ENCODE measurements at places on chromosomes 4 and X.

- DNase-seq: no peak
These were observed 218.9 kb upstream of the GALNTL6 start for GRCh38 chr4:171594293-171594692.

DNA sequence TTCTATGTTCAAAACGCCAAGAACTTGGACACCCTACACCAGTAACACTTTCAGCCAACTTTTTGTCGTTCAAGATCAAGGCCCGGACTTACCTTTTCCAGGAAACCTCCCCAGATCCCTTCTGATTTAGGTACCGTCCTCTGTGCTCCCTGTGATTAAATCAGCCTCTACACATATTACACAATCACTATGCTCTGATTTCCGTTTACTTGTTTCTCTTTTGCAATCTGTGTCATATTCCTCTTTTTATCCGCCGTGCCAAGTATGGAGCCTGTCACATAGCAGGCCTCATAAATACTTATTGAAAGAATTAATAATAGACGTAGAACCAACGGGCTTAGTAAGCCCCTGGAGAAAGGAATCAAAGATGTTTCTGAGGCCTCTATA, 722 bp upstream of the TMEM33 start:
- no peak for DNase-seq

- DNase-seq: no peak
These were observed 82.1 kb upstream of the NKX1-1 start for GRCh38 chr4:1488357-1488756.

GRCh38 chr4:80201252-80202151, 4.2 kb downstream of the PRDM8 start:
- DNase-seq: peak; percentile 64

DNA sequence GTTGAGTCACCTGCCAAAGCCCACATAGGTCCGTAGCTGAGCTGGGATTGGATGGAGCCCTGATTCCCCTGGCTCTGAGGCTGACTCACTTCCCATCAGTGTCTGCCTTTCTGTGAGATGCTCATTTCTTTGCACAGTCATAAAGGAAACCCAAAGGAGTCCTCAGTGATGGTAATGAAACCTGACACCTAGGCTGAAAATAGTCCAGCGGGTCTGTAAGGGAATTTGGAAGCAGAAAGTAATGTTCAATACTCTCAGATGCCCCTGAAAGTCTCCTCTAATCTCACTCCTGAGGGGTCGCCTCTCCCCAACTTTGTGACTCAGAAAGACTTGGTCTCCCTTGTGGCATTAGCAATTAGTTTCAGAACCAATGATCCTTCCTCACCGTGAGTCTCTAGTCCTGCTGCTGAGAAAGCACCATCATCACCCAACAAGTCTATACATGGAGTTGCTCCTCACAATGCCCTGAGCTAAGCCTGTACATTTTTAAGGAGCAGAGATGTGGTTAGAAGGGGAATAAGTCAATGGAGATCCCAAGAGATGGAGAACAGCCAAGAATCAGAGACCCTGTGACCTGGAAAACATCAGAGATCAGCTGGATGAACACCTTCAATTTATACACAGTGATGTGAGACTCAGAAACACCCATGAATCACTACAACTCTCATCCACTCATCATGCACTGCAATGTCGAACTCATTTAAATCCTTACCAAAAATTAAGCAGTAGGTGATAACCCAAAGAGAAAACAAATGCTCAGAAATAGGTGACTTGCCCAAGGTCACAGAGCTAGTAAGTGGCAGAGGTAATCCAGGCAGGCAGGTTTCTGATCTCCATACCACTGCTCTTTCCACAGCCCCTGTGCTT, 219.0 kb upstream of the CPEB2 start:
- DNase-seq: no peak

GRCh38 chr4:139242511-139243051, 37.4 kb downstream of the MGARP start:
- no peak for DNase-seq

GRCh38 chrX:43666311-43666912, 10.3 kb downstream of the MAOA start:
- no peak for DNase-seq

DNA sequence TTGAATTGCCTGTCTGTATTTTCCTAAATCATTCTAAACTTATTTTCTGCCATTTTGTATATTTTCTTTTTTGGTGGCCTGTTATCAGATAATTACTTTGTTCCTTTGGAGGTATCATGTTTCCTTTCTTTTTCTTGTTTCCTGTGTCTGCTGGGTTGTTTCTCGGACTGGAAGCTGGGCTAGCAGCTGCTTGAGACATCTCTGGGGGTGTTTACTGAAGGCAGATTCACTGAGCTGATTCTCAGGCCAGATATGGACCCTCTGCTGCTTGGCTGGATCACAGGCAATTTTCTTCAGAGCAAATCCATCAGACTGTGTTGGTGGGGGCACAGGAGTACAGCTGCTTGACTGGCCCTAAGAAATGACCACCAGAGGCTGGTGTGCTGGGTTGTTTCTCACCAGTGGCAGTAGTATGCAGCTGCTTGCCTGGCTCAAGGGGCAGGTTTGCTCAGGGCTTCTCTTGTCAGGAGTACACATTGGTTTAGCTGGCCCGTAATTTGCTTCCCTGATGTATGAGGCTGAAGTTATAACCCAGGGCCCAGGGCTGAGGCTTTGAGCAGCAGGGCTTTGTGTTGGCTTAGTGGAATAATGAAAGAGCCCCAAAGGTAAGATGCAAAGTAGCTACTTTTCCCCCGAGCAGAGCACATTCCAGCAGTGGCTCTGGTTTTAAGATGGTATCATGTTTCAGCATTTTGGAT, 680.6 kb downstream of the TECRL start:
- DNase-seq: no peak

DNA sequence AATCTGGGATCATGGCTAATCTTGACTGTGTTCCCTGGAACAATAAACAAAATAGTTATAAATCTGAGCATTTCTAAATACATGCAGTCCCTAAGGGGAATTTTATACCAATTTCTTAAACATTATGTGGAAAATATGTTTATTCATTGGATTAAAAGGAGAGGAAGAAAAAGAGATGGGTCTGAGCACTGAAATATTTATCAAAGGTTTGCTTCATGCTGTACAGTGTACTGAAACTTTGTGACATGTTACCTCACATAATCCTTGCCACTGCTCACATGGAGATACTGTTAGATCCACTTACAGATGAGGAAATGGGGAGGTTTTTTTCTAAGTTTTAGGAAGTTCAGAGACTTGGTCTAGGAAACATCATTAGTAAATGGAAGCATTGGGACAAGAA, 443.6 kb downstream of the SPRY1 start:
- DNase-seq: no peak

- DNase-seq: no peak
These were observed 321.7 kb downstream of the PPP1R2C start for GRCh38 chrX:42456176-42456700.

- DNase-seq: no peak
These were observed 12.3 kb downstream of the UGDH start for GRCh38 chr4:39514888-39515401.

GRCh38 chr4:113659127-113659526, 102.4 kb downstream of the CAMK2D start:
- DNase-seq: no peak

DNA sequence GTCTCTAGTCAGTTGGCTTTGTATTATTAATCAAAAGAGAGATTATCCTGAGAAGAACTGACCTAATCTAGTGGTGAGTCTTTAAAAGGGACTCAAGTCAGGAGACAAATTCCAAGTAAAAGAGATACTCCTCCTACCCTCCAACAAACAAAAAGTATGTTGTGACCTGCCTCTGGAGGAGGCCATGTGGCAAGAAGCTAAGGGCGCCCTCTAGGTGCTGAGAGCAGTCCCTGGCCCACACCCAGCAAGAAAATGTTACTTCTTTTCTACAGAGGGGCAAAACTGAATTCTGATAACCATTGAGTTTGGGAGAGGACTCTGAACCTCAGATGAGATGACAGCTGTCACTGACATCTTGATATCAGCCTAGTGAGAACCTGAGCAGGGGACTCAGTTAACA, 953.6 kb upstream of the AGA start:
- no peak for DNase-seq

- no peak for DNase-seq
These were observed 789 bp downstream of the ARHGAP10 start for GRCh38 chr4:147732518-147733235.

GRCh38 chrX:141176586-141177451, at the start of gene LDOC1:
TSS of gene LDOC1 (minus strand) at chrX:141177129. CDS start at chrX:141177021, 108 bp downstream.
- peak; percentile 23 for DNase-seq

GRCh38 chrX:130125091-130125874, 15.0 kb upstream of the ELF4 start:
- DNase-seq: no peak

DNA sequence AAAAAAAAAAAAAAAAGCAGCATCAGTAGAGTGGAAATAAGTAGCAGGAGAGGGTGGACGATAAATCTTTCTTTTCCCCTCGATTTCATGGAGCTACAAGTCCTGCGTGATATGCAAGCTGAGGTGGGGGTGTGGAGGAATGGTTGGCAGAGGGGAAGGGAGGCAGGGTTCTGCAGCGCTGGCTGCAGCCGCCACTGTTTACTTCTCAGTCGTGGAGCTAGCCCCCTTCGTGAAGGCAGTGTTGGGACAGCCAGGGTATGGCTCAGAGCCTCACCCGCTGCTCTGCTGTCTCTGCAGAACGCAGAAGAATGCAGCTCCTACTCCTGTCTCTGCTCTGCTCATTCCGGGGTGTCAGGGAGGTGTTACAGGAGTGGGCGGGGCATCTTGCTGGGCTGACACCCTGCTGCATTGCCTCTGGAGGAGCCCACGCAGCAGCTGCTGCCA, 140.6 kb downstream of the GPM6A start:
- no peak for DNase-seq

GRCh38 chrX:115392871-115393270, 103.4 kb downstream of the LUZP4 start:
- DNase-seq: no peak

DNA sequence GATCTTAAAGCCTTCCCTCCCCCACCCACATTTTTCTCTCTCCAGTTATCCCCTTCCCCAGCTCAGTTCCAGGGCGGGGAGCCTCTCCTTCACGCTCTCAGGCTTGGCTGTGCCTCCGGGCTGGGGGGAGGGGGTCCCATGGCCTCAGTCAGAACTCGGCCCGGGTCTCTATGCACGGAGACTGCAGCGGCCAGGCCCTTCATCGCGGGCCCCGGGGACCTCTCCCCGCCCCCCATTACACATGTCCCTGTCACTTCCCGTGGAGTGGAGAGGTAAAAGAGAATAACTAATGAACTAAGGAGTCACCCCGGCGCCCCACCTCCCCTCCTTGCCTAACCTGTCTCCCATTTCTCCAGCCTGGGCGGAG, 838 bp upstream of the PRICKLE3 start:
- no peak for DNase-seq

- no peak for DNase-seq
These were observed 83.1 kb downstream of the SORBS2 start for GRCh38 chr4:185728893-185729292.

- DNase-seq: no peak
These were observed 86.5 kb downstream of the GLRA3 start for GRCh38 chr4:174742561-174742960.

DNA sequence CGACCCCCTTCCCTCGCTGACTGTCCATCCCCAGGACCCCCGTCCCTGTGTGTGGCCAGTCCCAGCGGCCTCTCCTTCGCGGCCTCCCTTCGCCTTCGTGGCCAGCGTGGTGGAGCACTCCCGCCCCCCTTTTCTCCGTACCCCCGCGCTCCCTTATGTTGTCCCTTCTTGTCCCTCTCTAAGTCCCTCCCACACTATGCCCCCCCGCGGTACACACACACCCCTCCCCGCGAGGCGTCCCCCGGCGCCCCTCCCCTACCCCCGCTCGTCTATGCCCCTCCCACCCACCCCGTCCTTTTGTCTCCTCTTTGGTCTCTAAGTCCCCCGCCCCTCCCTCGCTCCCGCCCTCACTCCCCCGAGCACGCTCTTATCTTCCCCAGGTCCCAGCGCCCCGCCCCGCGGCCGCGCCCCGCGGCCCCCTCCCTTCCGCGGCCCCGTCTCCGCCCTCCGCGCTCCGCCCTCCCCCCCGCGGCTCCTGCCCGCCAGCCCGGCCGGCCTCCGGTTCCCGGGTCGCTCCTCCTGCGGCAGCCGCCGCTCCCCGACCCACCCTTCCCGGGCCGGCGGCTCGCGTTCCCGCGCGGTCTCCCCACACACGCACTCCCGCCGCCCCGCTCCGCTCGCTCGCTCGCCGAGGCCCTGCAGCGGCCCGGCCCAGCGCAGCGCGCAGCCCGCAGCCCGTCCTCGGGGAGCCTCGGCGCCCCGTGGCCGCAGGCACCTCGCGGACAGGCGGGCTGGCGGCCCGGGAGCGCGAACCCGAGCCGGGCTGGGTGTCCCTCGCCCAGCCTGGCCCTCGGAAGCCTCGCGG, 26.3 kb downstream of the UTP14A start:
- peak; percentile 63 for DNase-seq

DNA sequence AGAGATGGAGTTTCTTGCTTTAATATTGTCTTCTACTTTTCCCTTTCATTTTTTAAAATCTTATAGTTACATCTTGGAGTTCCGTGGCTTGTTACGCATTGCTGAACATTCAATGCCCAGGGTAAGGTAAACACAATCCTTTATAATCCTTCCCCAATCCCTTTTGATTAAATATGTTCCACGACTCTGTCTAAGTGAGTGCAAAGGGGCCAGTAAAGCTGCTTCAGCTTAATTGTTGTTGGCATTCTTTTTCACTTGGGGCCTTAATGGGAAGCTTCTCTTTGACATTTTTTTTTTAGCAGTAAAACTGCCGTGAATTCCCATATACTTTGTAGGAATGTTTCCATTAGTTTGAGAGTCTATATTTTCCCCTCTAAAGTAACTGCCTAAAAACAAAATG, 1028.1 kb downstream of the C4orf33 start:
- no peak for DNase-seq

GRCh38 chr4:47672696-47673095, 165.2 kb downstream of the CORIN start:
- no peak for DNase-seq

DNA sequence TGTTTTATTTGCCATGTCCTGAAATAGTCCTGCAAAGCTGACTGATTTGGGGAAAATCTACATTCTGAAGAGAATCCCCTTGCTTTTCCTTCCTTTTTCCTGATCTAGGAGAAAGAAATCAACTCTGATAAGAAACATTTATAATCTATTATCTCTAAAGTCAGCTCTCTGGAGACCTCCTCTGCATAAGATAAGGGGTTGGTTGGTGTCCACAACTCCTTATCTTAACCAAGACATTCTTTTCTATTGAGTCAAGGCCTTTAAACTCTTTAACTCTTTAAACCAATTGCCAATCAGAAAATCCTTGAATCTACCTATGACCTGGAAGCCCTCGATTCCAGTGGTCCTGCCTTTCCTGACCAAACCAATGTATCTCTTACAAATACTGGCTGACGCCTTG, 373.6 kb upstream of the RASGEF1B start:
- no peak for DNase-seq

DNA sequence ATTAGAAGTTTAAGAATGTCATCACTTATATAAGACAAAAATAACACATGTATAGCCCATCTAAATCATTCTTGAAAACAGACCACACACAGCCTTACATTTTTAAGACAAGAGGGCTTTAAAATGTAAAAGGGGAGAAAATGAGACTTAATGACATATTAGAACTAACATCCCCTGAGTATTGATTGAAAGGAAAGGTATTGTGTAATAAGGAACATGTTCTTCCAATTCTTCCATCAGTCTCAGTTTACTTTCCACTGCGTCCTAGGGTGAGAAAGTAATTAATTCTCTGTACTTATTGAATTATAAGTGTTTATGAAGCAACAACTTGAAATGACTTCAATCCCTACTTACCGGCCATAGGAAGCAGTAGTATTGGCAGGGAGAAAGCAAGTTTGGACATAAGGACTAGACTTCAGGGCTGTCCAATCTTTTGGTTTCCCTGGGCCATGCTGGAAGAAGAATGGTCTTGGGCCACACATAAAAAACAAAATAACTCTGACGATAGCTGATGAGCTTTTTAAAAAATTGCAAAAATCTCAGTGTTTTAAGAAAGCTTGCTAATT, 202.7 kb upstream of the SPRY1 start:
- no peak for DNase-seq

All from stimulated activated CD8-positive, alpha-beta memory T cell treated with anti-CD3 and anti-CD28 coated beads, Interleukin-15, amount 100 ng/mL, for 4 hours (primary cell).